ENCODE measurements at places on chromosomes 1 and 21. TPM values are rescaled to one million over a fixed set of nuclear protein-coding genes. Genes with fewer than 3 reads are reported as not detected.

- no peak for DNase-seq
Measured at GRCh38 chr1:19559641-19560040, 74.3 kb upstream of the CAPZB start.

Gene LCE2B
- not detected for total RNA-seq

- no peak for DNase-seq
Measured at GRCh38 chr1:205256951-205257625, 29.3 kb downstream of the TMCC2 start.

DNA sequence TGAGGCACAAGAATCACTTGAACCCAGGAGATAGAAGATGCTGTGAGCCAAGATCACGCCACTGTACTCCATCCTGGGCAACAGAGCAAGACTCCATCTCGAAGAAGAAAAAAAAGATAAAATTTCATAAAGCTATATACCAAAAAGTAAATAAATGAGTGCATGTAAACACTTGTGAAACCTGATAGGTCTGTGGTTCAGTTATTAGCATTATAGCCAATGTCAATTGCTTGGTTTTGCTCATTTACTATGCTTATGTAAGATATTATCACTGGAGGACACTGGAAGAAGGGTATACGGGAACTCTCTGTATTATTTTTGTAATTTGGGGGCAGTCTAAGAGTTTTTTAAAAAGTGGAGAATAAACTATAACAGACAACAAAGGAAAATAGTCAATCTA, 17.7 kb upstream of the TAL1 start:
- DNase-seq = no peak

GRCh38 chr1:72942008-72942407, 659.7 kb upstream of the NEGR1 start:
- DNase-seq = no peak

GRCh38 chr1:4650481-4650880, 3.9 kb upstream of the AJAP1 start:
- DNase-seq = peak; percentile 92

GRCh38 chr1:167708940-167709389, 12.8 kb upstream of the MPZL1 start:
- no peak for DNase-seq

DNA sequence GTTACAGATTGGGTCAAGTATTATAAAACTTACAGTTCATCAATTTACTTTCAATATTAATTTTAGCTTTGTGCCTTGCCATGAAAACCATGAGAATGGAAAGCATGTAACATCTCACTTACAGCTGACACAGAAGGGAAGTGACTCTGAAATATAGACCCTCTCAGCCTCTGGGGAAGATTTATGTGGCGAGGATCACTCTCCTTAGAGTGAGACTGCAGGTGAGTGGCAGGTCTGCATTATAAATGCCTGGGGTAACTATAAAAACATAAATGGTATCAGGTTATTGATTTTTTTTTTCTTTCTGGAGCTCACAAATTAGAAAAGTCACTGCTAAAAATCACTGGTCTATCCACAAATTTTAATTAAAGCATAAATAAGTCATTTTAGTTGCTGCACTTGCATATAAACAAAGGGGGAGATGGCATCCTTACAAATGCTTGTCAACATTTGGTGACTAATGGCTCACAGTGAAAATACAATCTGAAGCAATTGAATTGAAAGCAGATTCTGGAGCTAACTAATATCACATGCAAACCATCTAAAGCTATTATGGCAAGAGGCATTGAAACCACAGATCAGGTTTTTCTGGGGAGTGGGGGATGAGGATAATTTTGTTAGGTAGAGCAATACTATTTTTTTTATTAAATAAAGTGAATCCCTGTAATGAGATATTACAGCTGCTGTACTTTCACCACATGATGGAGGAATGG, 200.9 kb downstream of the TM2D1 start:
- DNase-seq = no peak

- no peak for DNase-seq
Measured at GRCh38 chr1:173903827-173904531, 13.1 kb downstream of the SERPINC1 start.
